ENCODE measurements at places on chromosomes 11 and 22.

DNA sequence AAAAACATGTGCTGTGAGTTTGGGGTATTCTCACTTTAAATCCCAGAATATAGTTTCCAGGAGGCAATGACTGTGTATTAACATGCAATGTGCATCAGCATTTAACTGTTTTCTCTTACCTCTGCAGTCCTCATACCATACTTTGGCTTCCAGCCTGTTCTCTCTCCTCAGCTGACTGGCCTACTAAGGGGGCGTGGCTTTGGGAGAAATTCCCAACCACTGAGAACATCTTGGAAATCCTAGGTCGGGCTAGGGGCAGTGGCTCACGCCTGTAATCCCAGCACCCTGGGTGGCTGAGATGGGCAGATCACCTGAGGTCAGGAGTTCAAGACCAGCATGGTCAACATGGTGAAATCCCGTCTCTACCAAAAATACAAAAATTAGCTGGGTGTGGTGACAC, 13.5 kb upstream of the ZC3H12C start:
- no peak for DNase-seq

DNA sequence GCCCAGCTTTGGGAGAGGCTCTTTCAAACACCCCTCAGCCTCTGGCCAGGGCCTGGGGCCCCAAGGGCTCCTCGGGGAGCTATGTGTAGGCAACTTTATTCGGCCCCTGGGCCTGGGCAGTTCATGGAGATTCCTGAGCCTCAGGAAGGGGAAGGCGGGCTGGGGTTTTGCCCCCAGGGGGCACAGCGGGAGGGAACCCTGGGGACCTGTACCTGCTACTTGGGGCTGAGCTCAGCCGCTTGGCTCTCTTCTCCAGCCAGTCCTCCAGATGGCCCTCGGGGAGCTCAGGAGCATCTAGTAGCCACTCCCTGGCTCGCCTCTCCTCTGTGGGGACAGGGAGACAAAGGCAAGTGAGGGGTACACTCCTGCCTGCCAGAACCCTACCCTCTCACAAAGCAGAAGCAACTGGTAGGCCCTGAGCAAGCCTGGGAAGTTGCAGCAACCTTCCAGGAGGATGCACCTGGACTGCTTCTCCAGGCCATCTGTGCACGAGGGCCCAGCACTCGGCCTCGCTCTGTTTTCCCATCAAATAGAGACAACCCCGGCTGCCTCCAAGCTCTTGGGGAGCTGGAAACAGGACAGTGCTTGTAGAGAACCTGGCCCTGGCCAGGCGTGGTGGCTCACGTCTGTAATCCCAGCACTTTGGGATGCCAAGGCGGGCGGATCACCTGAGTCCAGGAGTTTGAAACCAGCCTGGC, 18.5 kb downstream of the CABP7 start:
- DNase-seq, result no peak

GRCh38 chr22:29023172-29023796, 38.3 kb downstream of the C22orf31 start:
- no peak for DNase-seq

- DNase-seq, result no peak
Observed at GRCh38 chr22:33014621-33015020, 43.6 kb downstream of the SYN3 start.

- DNase-seq, result no peak
Observed at GRCh38 chr11:118565051-118565450, 680 bp downstream of the IFT46 start.

DNA sequence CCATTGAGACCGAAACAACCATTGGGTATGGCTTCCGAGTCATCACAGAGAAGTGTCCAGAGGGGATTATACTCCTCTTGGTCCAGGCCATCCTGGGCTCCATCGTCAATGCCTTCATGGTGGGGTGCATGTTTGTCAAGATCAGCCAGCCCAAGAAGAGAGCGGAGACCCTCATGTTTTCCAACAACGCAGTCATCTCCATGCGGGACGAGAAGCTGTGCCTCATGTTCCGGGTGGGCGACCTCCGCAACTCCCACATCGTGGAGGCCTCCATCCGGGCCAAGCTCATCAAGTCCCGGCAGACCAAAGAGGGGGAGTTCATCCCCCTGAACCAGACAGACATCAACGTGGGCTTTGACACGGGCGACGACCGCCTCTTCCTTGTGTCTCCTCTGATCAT, 20.5 kb downstream of the KCNJ5 start:
- DNase-seq, result no peak

- DNase-seq, result no peak
Observed at GRCh38 chr22:44051961-44052360, 27.9 kb downstream of the PARVB start.

GRCh38 chr11:134978388-134979088, 566.5 kb upstream of the B3GAT1 start:
- no peak for DNase-seq

DNA sequence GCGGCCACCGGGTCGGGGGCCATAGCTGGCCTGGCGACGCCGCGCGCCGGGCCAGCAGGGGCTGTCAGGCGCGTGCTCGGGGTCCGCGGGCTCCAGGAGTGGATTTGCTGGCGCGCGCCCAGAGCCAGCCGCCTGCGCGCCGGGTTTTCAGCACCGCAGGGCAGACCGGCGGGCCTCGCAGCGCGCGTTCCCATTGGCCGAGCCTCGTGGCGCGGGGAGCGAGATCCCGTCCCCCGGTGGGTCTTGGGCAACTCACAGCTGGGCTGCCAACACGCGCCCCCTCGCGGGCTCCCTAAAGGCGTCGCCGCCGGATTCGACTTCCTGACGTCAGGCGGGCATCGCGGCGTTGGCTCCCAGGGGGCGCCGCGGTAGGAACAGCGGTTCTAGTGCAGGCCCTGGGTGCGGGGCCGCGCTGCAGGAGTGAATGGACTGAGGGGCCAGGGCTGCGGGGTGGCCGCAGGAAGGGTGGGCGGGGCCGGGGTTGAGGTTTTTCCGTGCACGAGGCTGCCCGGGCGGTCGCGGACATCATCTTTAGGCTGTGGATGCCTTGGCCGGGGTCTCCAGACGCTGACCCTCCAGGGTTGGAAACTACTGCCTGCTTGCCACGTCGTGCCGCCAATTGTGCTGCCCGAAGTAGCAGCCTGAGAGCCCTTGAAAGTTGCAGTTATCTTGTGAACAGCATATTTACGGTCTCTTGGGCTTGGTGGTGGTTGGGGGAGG, at the start of gene FADS1:
Gene FADS1 (minus strand): TSS at position 268 of the 720 bp plus-strand sequence. CDS start 74 bp downstream, at position 194.
- DNase-seq, result peak; percentile 96

DNA sequence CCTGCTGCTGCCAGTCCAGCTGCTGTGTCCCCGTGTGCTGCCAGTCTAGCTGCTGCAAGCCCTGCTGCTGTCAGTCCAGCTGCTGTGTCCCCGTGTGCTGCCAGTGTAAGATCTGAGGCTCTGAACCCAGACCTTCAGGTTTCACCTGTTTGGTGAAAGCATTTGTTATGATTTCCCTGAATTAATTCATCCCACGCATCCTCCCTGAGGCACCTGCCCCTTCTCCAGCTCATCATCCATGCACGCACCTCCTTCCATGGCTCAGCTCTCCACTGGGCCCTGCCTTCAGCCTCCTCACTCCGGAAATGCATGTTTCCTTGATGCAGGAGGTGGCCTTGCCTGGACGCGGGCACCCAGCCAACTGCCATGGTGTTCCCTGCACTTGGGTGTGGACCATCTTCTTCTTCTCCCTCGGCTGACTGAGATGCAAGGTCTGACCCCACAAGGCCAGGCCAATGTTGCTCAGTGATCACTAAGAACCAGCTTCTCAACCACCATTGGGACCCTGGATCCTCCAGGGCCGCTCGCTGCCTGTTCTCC, 788 bp downstream of the KRTAP5-10 start:
- no peak for DNase-seq

DNA sequence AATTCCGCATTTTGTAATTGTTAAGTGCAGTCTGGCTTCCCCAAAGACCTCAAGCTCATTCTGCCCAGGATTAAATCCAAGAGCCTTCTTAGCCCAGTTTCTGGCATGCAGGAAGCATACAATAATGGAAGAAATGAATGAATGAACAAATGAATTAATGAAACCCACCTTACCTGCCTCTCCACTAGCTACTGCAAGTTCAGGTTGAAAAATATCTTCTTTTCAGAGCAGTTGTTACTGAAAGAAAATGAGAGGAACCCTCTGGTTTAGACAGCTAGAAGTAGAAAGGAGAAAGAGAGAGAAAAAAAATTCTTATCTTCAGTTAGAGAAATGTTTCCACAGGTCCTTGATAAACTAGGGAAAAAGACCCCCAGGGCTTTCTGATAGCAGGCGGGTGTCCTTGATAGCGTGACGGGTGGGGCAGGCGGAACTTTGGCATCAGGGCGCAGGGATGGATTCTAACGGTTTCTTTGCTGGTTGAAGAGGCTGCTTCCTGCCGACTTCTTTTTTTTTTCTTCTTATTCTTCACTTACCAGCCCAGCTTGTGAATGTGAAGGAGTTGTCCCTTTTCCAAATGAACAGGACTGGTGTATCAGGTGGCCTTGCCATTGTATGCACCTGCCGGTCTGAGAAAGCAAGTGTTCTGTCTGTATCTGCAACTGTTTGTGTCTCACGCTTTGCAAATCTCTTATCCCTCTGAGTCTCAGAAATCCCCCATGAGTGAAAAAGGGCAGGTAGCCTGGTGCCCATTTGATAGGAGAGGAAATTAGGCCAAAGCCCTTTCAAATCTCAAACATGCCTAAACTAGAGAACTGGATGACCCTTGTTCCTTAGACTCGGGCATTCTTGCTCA, 10.0 kb downstream of the LMO2 start:
- DNase-seq, result no peak

DNA sequence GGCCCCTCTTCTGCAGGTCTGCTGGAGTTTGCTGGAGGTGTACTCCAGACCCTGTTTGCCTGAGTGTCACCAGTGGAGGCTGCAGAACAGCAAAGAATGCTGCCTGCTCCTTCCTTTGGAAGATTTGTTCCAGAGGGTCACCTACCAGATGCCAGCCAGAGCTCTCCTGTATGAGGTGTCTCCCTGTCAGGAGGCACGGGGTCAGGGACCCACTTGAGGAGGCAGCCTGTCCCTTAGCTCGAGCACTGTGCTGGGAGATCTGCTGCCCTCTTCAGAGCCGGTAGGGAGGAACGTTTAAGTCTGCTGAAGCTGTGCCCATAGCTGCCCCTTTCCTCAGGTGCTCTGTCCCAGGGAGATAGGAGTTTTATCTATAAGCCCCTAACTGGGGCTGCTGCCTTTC, 207.9 kb downstream of the FAT3 start:
- no peak for DNase-seq

DNA sequence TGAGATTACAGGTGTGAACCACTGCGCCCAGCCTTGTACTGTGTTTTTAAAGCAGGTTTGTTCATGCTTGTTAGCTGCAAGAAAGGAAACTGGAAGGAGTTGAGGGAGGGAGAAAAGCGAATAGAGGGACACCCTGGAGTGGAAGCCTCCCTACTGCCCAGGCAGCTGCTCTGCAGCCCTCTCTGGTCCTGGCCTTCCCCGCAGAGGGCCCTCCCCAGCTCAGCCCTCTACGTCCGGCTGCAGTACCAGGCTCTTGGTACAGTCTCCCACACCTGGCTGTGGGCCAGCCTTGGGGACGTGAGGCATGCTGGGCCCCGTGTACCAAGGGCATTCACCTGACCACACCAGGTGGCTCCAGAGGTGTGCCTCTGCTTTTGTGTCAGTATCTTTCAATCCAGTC, 70.8 kb downstream of the MED15 start:
- no peak for DNase-seq

GRCh38 chr11:6488821-6489220, 7.5 kb downstream of the TIMM10B start:
- DNase-seq, result no peak

DNA sequence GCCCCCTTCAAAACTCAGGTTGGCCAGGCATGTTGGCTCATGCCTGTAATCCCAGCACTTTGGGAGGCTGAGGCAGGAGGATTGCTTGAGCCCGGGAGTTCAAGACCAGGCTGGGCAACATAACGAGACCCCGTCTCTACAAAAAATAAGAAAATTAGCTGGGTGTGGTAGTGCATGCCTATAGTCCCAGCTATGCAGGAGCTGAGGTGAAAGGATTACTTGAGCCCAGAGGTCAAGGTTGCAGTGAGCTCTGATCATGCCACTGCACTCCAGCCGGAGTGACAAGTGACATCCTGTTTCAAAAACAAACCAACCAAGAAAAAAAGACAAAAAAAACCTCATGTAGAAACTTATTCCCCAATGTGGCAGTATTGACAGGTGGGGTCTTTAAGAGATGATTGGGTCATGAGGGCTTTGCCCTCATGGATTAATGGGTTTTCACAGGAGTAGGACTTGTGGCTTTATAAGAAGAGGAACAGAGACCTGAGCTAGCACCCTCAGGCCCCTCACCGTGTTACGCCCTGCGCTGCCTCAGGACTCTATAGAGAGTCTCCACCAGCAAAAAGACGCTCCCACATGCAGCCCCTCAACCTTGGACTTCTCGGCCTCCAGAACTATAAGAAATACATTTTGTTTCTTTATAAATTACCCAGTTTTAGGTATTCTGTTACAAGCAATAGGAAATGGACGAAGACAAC, 22.3 kb downstream of the LAYN start:
- DNase-seq, result no peak

DNA sequence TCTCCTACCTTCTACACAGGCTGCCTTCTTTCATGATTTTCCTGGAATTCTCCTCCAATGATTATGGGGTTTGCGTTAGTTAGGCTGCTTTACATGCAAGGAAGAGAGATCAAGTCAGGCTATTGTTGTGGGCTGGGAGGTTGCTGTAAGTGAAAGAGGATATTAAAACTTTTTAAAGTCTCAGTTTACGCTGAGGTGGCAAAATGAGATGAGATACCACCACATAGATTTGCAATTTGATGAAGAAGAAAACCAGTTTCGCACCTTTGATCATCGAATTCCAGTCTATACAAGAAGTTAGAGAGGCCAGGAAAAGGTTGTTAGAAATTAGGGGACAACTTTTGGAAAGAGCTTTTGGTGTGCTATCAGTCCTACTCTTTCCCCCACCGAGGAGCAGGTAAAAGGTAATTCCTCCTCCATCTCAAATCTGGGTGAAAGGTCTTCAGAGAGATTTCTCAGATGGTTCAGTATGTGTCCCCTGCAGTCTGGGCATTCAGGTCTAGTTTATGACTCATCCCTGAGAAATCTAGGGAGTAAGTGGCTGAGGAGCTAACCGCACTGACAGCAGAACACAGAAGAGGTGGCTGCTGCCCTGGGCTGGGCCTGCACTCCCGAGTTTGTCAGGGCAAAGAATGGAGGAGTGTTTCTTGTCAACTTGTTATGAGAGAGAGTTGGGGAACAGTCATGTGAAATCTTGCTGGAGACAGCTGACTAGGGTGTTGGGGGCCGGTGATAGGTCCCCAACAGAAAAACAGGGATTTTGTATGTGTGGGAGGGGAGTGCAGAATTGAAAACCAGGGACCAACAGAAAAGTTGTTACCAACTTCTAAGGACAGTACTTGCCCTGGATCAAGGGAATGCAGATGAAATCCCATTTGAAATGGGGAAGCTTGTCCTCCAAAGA, 34.7 kb downstream of the CCDC83 start:
- no peak for DNase-seq
